ENCODE measurements at places on chromosomes 12 and 14.
A peak's percentile ranks its signal among the peaks of the same experiment; 100 is the strongest.

DNA sequence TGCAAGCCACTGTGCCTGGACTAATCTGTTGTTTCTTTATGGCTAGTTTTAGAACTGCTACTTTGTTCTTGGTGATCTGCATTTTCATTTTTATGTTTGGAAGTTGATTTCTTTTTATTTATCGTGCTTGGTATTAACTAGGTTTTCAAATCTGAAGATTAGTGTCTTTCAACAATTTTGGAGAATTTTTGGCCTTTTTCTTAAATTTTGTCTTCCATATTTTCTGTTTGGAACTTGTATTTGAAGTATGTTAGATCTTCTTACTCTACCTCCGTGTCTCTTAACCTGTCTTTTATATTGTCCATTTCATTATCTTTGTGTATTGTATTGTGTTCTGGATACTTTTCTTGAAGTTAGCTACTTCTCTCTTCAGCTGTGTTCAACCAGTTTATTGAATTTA lies 9.5 kb downstream of the FRS2 start:
- no peak for DNase-seq

- DNase-seq: no peak
These were observed 117.5 kb upstream of the EVL start for GRCh38 chr14:99947695-99948094.

- no peak for DNase-seq
These were observed 19.5 kb downstream of the TAMALIN start for GRCh38 chr12:52026263-52026662.

GRCh38 chr12:4719821-4720636 lies at the start of gene GALNT8:
TSS of gene GALNT8 (plus strand) at chr12:4720400. CDS start at chr12:4720678, 278 bp downstream.
- no peak for DNase-seq

- DNase-seq: no peak
These were observed 42.0 kb downstream of the AREL1 start for GRCh38 chr14:74670726-74671411.

GRCh38 chr12:32587581-32588495 lies 91.3 kb upstream of the DNM1L start:
- no peak for DNase-seq

GRCh38 chr12:89831310-89832095 lies 122.9 kb upstream of the ATP2B1 start:
- no peak for DNase-seq

GRCh38 chr14:92153581-92153980 lies 31.8 kb downstream of the CPSF2 start:
- no peak for DNase-seq

- peak; percentile 45 for DNase-seq
These were observed 20.1 kb downstream of the STX2 start for GRCh38 chr12:130818635-130819576.

- no peak for DNase-seq
These were observed 183.4 kb downstream of the TTC7B start for GRCh38 chr14:90632871-90633270.

- DNase-seq: no peak
These were observed 27.1 kb upstream of the CLMN start for GRCh38 chr14:95346820-95347219.

DNA sequence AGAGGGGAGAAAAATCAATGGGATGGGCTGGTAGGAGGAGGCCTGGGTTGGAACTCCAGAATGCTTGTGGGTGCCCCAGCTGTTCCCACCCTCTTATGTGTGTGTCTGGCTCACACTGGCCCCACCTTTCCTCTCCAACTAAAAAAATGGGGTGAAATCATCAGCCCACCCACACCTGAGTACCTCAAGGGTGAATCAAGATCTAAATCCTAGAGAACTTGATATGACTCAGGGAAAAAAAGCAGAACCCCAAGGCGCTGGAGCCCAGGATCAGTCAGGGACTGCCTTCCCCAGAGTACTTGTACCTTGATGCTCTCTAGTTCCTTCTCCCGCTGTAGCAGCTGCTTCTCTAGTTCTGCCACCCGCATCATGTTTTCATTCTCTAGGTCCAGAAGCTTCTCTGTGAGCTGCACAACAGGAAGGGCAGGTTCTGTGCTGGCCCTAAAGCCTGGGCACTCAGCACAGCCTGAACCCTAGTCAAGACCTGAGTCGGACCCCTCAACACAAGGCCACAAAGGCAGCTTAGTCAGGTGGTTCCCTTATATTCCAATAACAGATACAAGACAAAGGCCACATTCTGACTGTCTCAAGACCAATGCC lies 29.7 kb downstream of the PRPF40B start:
- no peak for DNase-seq

- DNase-seq: no peak
These were observed 121.2 kb downstream of the DIP2B start for GRCh38 chr12:50626026-50626425.

GRCh38 chr14:103520657-103521437 lies 1.8 kb downstream of the CKB start:
- DNase-seq: peak; percentile 72

DNA sequence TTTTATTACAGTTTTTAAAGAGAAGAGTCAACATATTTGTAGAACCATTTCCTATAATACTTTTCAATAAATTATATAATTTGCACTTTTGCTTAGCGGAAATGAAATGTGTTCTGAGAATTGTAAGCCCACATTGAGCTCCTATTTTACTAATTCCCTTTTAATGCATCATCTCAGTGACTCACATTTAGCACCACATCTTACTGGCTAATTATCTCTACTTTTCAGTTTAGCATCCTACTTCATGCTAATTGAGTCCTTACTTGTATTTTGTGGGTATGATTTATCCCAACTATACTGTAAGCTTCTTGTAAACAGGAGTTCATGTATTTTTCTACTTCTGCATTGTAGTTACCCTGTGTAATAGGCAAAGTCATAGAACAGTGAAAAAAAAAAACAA lies 67.5 kb downstream of the TMX1 start:
- DNase-seq: no peak

DNA sequence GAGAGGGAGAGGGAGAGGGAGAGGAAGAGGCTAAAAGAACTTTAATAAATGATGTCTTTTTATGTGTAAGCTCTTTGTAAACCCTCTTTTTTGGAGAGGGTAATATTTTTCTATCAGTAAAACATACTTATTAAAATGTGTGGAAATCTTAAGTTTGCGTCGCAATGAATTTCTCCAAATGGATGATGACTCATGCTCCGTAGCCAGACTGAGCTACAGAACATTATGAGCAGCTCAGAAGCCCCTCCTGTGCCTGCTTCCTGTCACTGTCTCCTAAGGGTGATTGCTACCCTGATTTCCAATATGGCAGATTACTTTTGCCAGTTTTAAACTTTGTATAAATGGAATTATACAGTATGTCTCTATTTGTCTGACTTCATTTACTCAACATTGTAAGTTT lies 13.0 kb upstream of the PYGL start:
- no peak for DNase-seq

DNA sequence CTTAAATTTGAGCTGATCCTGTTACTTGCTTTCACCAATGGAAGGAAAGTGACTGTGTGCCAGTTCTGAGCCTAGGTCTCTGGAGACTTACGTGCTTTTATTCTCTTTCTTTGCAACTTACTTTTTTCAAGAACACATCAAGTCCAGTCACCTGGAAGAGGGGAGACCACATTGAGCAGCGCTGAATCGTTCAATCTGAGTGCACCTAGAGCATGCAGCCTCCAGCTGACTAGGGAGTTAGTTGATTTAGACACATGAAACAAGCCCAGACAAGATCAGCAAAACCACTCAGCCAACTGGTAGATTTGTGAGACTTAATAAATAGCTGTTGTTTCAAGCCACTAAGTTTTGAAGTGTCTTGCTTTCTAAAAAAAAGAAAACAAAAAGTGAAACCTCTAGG lies 1014.8 kb upstream of the FBXO33 start:
- DNase-seq: no peak

- DNase-seq: no peak
These were observed 90.6 kb upstream of the BCL2L14 start for GRCh38 chr12:11980115-11980514.

GRCh38 chr12:71947645-71948105 lies 9.0 kb downstream of the TPH2 start:
- peak; percentile 2 for DNase-seq

GRCh38 chr12:47312808-47313426 lies 233.2 kb upstream of the AMIGO2 start:
- no peak for DNase-seq

DNA sequence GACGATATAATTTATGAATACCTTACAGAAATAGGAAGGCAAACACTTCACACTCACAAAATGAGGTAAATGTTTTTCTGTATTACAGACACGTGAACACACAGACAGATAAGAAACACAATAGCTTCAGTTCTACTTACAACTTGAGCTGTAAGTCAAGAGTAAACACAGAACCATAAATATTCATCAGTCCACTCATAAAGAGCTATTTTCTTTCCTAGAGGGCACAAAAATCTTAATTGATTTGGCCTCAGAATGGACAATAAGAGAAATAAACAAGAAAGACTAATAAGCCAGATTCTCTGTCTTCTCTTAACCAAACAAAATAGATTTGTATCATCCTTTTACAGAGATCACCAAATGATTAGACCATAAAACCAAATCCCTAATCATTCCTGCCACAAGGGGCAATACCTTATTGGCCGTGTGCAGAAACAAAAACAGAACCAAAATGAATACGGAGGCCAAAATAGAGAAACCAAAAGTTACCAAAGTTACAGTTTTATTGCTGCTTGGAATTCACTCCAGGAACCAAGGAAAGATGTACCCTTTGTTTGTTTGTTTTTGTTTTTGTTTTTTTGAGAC lies 38.1 kb upstream of the GARIN2 start:
- no peak for DNase-seq

DNA sequence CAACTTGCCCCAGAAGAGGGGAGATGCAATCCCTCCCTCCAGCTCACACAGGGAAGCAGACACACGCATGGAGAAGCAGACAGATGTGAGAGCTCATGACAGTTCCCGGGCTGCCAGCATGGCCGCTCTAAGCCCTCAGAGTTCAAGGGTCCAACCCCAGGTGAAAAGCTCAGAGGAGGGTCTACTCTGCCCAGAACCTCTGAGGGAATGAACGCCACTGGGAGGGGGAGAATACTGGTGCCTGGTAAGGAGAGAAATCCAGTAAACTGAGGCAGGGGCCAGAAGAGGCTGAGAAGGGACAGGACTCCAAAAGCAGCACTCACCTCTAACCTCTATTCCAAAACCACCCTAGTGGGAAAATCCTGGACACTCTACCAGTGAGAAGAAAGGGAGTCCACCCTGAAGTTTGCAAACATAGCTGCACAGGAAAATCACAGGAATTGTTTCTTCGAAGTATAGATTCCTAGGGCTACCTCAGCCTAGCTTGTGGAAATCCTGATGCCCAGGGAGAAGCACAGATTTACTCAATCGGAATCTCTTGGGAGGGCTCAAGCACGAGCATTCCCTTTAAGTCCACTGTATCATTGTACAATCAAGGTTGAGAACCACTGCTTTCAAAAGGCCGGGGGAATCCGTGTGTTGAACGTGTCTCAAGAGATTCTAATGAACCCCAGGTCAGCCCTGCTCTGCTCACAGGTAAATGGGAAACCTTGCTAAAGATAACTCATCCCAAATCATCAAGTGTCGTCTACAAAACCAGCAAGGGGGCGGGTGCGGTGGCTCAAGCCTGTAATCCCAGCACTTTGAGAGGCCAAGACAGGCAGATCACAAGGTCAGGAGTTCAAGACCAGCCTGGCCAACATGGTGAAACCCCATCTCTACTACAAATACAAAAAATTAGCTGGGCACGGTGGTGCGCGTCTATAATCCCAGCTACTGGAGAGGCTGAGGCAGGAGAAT lies 34.3 kb upstream of the PLEKHG6 start:
- no peak for DNase-seq

GRCh38 chr14:46250113-46250703 lies 401.4 kb downstream of the RPL10L start:
- DNase-seq: no peak

DNA sequence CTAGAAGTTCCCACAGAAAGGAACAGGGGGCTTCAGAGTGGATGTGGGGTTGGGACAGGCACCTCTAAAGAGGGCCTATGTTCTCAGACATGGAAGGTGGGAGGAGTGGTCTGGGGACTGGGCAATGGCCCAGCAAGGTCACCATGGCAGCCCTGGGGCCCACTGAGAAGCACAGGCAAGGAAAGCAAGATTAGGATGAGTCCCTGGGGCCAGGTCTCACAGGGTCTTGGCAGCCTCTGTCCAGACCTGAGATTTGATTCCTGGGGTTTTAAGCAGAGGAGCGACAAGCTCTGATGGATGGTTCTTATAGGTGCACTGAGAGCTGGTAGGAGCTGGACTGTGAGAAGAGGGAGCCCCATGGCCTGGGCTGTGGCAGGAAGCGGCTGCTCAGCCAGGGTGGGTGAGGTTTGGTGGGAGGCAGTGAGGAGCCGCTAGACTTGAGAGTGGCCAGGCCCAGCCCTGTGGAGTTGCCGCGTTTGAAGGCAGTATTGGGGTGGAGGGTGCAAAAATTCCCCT lies 44.0 kb downstream of the DLK1 start:
- DNase-seq: no peak

DNA sequence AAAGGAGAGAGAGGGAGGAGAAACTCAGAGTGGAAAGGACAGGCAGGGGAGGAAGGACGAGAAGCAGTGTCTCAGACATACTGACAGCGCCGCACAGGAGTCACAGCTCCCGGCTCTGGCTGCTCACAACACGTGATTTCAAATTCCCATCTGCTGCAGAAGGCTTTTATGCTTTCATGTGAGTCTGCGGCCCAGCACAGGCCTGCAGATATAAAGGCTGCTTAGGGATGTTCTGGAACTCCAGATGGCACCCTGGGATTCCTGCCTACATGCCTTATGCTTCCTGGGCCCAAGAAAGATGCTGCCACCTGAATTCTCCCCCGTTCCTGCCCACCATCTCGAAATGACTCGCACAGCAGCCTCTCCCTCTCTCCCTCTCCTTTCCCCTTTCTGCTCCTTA lies 89.6 kb downstream of the NUAK1 start:
- peak; percentile 65 for DNase-seq

DNA sequence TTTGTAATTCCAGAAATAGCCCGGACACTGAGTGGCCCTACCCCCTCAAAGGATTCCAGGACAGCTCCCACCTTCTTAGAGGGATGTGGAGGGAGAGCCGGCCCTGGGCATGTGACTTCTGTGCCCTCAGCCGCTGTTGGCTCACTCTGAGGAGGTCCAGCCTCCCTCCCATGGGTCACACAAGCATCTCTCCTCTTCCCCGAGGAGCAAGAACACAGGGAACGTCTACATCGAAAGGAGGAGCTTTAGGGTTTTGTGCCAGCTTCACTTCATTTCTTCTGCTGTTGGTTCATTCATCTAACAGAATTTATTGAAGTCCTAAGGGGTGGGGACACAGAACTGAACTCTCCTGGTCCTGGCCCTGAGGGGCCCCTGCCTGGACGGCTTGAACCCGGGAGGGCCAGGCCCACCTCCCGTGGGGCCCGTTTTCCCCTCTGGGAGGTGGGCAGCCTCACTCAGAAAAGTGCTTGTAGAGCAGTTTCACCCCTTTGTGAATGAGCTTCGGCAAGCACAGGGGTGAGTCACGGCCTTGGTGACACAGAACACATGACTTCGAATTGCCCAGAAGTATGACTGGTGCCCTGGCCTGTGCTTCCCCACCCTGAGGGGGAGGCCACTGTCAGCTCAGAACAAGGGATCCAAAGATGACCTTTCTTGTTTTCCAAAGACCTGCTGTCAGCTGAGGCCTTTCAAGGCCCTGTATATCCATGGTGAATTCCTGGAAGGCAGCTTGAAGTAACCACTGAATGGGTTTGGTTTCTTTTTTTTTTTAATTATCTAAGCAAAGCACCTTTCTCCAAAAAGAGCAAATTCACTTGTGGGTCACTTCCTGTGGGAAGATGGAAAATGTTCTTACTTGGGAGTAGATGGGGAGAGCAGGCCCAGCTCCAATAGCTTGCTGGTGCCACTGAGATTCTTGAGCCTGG lies 39.2 kb downstream of the NFKBIA start:
- no peak for DNase-seq

GRCh38 chr14:39488600-39488999 lies 56.4 kb upstream of the FBXO33 start:
- peak; percentile 18 for DNase-seq

GRCh38 chr12:24600996-24601395 lies 347.9 kb downstream of the BCAT1 start:
- no peak for DNase-seq
